ENCODE measurements at places on chromosomes 6 and 20. TPM values are rescaled to one million over a fixed set of nuclear protein-coding genes. Genes with fewer than 3 reads are reported as not detected.

ELOVL4 gene
- 2.6 TPM for total RNA-seq

EPPIN gene
- total RNA-seq: not detected

EDN3 gene
- total RNA-seq: not detected

ABHD16B gene
- not detected for total RNA-seq

SLC2A10 gene
- total RNA-seq: 20.6 TPM

HLA-DPB1 gene
- 8.0 TPM for total RNA-seq

CUL9 gene
- 42.1 TPM for total RNA-seq

SH3BGRL2 gene
- total RNA-seq: 19.2 TPM

SLPI gene
- not detected for total RNA-seq

PCSK2 gene
- not detected for total RNA-seq

VGLL2 gene
- not detected for total RNA-seq

MYH7B gene
- total RNA-seq: not detected

SLC52A3 gene
- total RNA-seq: not detected

All from glomerular endothelial cell (primary cell).